Activated naive CD8-positive, alpha-beta T cell treated with anti-CD3 and anti-CD28 coated beads, Interleukin-2, amount 10 ng/mL, durations not matched to agents 7 days and 5 days (primary cell): ENCODE measurements at places on chromosomes 4 and X. TPM values are rescaled to one million over a fixed set of nuclear protein-coding genes. Genes with fewer than 3 reads are reported as not detected.
A peak's percentile ranks its signal among the peaks of the same experiment; 100 is the strongest.

GRCh38 chrX:13022926-13023325 is 21.5 kb downstream of the FAM9C start:
- no peaks in the 10 kb centered on the region for H3K36me3 ChIP-seq
- H3K4me3 ChIP-seq = no peak overlapping the region
- H3K27ac ChIP-seq = no peak overlapping the region
- peaks cover 30% of the 10 kb centered on the region for H3K4me1 ChIP-seq
- DNase-seq = no peak

MAGEC2 gene
- not detected for total RNA-seq

LNX1 gene
- not detected for total RNA-seq

GRCh38 chrX:149568701-149569296 is 18.5 kb downstream of the MAGEA9B start:
- peaks cover 3% of the 10 kb centered on the region for H3K4me1 ChIP-seq
- no peaks in the 10 kb centered on the region for H3K27me3 ChIP-seq
- H3K27ac ChIP-seq = no peak overlapping the region
- H3K4me3 ChIP-seq = no peak overlapping the region
- no peaks in the 10 kb centered on the region for H3K36me3 ChIP-seq

DNA sequence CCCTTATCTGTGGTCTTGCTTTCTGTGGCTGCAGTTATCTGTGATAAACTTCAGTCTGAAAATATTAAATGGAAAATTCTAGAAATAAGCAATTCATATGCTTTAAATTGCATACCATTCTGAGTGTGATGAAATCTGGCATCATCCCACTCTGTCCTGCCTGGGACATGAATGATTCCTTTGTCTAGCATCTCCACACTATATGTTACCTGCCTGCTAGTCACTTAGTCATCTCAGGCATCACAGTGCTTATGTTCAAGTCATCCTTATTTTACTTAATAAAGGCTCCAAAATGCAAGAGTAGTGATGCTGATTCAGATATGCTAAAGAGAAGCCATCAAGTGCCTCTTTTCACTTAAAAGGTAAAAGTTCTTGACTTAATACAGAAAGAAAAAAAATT is 14.3 kb upstream of the RAB9B start:
- H3K4me3 ChIP-seq = no peak overlapping the region
- H3K36me3 ChIP-seq = no peaks in the 10 kb centered on the region
- H3K27ac ChIP-seq = no peak overlapping the region
- H3K4me1 ChIP-seq = no peaks in the 10 kb centered on the region

GRCh38 chr4:148693913-148694649 is 251.9 kb upstream of the NR3C2 start:
- no peak overlapping the region for H3K27ac ChIP-seq
- H3K27me3 ChIP-seq = no peaks in the 10 kb centered on the region
- no peak overlapping the region for H3K4me3 ChIP-seq
- no peak for DNase-seq

TXK gene
- total RNA-seq = 65.8 TPM

DNA sequence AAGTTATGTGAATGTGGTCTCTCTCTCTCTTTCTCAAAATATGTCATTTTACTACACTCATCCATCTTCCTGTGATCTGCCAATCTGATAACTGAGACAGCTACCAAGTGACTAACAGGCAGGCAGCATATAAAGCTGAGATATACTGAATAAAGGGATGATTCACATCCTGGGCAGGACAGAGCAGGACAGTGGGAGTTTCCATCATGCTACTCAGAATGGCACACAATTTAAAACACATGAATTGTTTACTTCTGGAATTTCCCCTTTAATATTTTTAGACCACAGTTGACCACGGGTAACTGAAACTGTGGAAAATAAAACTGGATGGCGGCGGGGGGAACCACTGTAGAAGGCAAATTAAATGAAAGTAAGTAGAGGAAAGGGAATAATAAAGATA is 58.6 kb upstream of the DCTD start:
- no peaks in the 10 kb centered on the region for H3K4me1 ChIP-seq
- H3K27me3 ChIP-seq = peaks cover 5% of the 10 kb centered on the region
- H3K36me3 ChIP-seq = no peaks in the 10 kb centered on the region
- no peak overlapping the region for H3K27ac ChIP-seq

JAKMIP1 gene
- total RNA-seq = 5.9 TPM

DNA sequence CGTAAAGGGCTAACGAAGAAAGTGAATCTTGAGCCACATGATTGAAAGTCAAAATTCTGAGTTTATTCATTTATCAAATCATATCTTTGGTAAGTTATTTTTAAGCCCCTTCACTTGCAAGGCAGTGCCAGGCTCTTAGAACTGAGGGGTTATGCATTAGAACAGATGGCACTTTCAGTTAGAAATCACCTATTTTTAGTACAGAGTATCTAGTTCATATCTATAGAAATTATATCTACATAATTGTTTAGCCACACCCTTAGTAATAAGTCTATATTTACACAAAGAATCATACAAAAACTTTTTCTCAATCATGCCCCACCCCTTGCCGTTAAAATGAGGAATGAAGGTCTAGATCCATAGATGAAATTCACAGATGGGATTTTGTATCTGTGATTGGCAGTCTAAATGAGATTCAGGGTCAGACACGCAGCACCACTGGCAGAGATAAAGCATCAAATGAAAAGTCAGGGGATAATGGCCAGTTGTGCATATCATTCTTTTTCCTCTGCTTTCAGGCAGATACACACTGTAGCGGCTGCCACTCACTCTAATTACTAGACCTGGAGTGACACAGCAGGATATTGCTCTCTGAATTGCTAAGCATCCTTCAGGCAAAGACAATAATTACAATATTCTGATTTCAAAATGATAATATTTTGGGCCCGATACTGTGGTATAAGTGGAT is 440.5 kb downstream of the MAPK10 start:
- H3K27me3 ChIP-seq = no peaks in the 10 kb centered on the region
- no peaks in the 10 kb centered on the region for H3K4me1 ChIP-seq
- no peaks in the 10 kb centered on the region for H3K36me3 ChIP-seq
- no peak overlapping the region for H3K27ac ChIP-seq
- H3K4me3 ChIP-seq = no peak overlapping the region
- no peak for DNase-seq

DNA sequence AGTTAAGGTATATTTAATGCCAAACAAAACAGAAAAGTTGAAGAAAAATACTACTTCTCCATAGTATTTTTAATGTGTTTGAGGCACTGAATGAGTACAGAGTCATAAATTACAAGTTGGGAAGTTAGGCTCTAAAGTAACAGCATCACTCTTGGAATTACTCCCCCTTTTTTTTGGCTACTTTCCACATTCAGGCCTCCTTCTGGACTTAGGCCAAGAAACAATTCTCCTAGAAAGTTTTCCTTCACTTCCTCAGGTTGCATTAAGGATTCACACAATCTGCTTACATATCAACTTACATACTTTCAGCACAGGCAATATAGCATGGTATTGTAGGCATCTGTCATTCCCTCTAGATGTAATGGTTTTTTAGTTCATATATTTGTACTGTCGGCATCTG is 52.1 kb downstream of the TMEM165 start:
- no peaks in the 10 kb centered on the region for H3K27me3 ChIP-seq
- no peak overlapping the region for H3K4me3 ChIP-seq
- no peak overlapping the region for H3K27ac ChIP-seq
- DNase-seq = no peak
- H3K36me3 ChIP-seq = peaks cover 27% of the 10 kb centered on the region

GRCh38 chr4:55458164-55458563 is 62.4 kb downstream of the TMEM165 start:
- H3K4me3 ChIP-seq = no peak overlapping the region
- no peaks in the 10 kb centered on the region for H3K4me1 ChIP-seq
- H3K36me3 ChIP-seq = peaks cover 13% of the 10 kb centered on the region
- H3K27me3 ChIP-seq = no peaks in the 10 kb centered on the region

DNA sequence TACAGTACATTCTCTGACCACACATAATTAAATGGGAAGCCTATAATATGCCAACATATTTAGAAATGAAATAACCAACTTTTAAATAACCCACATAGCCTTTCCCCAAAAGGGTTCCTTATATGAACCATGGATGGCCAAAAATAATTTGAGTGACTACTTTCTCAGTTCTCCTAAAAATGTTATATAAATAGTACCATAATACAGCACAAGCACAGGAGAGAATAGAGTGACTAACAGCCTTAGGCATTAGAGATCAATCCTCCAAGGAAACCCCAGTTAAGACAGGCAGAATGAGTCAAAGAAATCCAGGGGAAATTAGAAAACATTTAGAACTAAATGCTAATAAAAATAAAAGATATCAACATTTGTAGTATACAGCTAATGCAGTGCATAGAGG is 50.2 kb downstream of the ANKRD17 start:
- no peak overlapping the region for H3K27ac ChIP-seq
- DNase-seq = no peak
- peaks cover 7% of the 10 kb centered on the region for H3K4me1 ChIP-seq
- no peaks in the 10 kb centered on the region for H3K27me3 ChIP-seq
- H3K36me3 ChIP-seq = peaks cover 52% of the 10 kb centered on the region

- H3K4me1 ChIP-seq = no peaks in the 10 kb centered on the region
- DNase-seq = peak; percentile 14
- no peak overlapping the region for H3K4me3 ChIP-seq
- H3K27me3 ChIP-seq = no peaks in the 10 kb centered on the region
Observed at GRCh38 chr4:537436-538264, 38.4 kb downstream of the TMEM271 start.

UGT2B11 gene
- total RNA-seq = not detected

- peaks cover 20% of the 10 kb centered on the region for H3K36me3 ChIP-seq
- peaks cover 12% of the 10 kb centered on the region for H3K4me1 ChIP-seq
- DNase-seq = no peak
- H3K27ac ChIP-seq = peak overlapping the region; percentile 88
- no peaks in the 10 kb centered on the region for H3K27me3 ChIP-seq
Observed at GRCh38 chrX:135295944-135296305, 13.4 kb upstream of the ETDC start.

DNA sequence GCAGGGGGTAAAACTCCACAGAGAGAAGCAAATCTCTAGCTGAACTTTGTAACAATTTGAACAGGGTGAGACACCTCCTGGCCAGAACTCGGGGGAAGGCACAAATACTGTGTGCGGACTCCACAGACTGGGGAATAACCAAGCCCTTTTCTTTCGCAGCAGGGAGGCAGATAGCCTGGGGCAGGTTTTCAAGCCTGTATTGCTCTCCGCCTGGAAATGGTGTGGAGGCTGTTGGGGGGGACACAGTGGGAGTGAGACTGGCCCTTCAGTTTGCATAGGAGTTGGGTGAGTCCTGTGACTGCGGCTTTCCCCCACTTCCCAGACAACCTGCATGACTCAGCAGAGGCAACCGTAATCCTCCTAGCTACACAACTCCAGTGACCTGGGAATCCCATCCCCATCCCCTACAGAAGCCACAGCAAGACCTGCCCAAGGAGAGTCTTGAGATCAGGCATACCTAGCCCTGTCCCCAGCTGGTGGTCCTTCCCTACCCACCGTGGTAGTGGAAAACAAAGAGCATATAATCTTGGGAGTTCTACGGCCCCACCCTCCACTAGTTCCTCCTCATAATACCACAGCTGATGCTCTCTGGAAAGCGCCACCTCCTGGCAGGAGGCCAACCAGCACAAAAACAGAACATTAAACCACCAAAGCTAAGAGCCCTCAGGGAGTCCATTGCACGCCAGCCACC is 12.9 kb upstream of the SMPX start:
- H3K27ac ChIP-seq = peak overlapping the region; percentile 30
- H3K4me3 ChIP-seq = no peak overlapping the region
- H3K4me1 ChIP-seq = peaks cover 19% of the 10 kb centered on the region
- peaks cover 11% of the 10 kb centered on the region for H3K36me3 ChIP-seq

DNA sequence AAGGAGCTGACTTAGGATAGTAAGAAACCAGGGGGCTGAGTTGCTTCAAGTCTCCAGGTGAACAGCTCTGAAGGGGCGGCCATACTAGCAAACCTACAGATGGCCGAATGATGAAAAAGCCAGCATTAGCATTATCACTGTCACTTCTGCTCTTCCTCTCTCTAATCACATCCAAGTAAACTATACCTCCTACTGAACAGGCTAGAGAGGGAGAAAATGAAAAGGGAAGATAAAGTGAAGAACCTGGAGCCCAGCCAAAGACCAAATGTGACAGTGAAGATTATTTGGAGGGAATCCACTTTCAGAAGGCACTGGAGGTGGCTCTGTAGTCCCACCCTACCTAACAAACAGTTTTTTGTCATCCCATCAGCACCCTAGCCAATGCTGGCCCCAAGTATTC is 50.4 kb upstream of the PRPS1 start:
- H3K36me3 ChIP-seq = no peaks in the 10 kb centered on the region
- no peaks in the 10 kb centered on the region for H3K27me3 ChIP-seq
- no peak overlapping the region for H3K27ac ChIP-seq
- no peak overlapping the region for H3K4me3 ChIP-seq

GRCh38 chr4:183621875-183622274 is 37.1 kb downstream of the RWDD4 start:
- H3K27ac ChIP-seq = no peak overlapping the region
- no peak overlapping the region for H3K4me3 ChIP-seq
- peaks cover 4% of the 10 kb centered on the region for H3K27me3 ChIP-seq
- H3K4me1 ChIP-seq = peaks cover 3% of the 10 kb centered on the region
- no peaks in the 10 kb centered on the region for H3K36me3 ChIP-seq
- no peak for DNase-seq

DNA sequence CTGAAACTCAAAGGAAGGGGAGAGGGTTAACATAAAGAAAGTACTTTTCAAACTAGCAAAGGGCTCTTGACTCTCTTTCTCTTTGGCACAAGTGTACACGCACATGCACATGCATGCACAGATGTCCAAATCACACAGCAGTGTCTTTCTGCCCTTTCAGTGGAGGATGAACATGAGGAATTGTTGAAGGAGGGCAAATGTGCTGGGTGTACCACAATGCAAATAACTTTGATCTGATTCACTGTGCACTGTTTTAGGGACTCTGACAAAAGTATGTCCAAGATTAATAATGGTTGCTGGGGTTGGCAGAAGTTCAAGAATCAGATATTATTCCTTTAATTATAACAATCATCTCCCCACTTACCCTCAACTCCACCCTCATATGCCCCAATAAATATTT is 93.8 kb downstream of the GPC4 start:
- no peak for DNase-seq
- no peaks in the 10 kb centered on the region for H3K4me1 ChIP-seq
- no peak overlapping the region for H3K4me3 ChIP-seq
- H3K36me3 ChIP-seq = no peaks in the 10 kb centered on the region

SHROOM3 gene
- not detected for total RNA-seq
